ENCODE measurements at places on chromosomes 6 and 20.

DNA sequence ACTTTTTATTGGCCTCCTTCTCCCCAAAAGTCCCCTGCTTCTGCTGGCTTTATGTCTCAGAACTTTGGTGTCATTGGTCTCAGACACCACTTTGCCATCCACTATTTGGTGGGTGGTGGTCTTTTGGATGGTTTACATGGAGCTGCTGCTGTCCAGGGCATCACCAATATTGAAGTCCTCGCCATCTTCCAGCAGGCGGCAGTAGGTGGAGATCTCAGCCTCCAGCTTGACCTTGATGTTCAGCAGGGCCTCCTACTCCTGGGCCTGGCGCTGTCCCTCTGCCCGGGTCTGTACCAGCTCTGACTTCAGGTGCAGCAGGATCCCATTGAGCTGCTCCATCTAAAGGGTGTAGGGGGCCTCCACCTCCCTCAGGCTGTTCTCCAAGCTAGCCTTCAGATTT lies 148.4 kb upstream of the FOXA2 start:
- DNase-seq, result no peak

GRCh38 chr6:73556836-73557235 lies 36.0 kb upstream of the EEF1A1 start:
- DNase-seq, result no peak

GRCh38 chr6:8234321-8234720 lies 132.0 kb upstream of the EEF1E1 start:
- DNase-seq, result no peak

GRCh38 chr6:156691018-156691417 lies 86.2 kb upstream of the ARID1B start:
- DNase-seq, result no peak

DNA sequence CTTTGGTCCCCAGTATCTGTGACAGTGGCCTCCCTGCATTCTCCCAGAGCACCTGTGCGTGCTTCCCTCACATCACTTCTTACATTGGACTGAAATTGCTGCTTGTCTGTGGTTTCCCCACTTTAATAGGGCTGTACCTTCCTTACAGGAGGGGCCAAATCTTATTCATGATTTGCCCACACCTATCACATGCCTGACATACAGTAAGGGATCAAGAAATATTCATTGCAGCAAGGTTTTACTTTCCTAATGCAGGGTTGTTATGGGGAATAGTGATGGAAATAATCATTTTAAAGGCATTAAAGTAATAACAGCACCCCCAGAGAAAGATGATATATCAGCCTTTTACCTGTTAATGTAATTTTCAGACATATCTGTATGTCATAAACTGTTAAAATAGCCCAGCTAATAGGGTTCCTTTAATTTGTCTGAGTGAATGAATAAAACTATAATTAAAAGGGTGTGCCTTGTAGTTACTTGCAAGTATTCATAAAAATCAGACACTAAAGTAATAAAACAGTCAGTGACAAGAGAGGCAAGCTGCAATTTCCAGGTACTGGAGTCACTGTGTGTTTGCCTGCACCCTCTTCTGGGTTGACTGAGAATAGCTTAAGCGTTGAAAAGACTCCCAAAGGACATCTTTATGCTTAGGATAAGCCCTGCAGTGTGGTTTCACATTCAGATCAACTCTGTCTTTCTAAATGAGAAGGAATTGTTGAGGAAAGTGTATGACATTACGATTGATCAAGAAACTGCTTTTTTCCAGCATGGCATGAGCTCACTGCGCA lies 182.7 kb downstream of the PHACTR1 start:
- DNase-seq, result no peak

- DNase-seq, result no peak
Measured at GRCh38 chr6:113570641-113571040, 286.5 kb upstream of the MARCKS start.

DNA sequence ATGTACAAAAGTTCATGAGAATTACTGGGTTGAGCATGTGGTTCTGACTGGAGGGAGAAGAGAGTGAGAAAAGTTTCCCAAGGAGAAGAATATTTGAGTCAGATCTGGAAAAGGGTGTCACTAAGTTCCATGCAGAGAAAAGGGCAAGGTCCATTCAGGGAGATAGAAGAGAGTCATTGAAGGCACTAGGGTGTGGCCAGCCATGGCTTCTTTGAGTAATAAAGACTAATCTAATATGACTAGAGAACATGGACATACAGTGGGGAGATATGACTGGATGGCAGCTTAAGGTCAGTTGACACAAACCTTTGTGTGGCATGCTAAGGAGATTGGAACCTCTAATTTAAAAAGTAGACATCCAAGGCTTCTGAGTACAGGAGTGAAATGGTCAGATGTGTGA lies 10.7 kb upstream of the SLC17A4 start:
- DNase-seq, result no peak

DNA sequence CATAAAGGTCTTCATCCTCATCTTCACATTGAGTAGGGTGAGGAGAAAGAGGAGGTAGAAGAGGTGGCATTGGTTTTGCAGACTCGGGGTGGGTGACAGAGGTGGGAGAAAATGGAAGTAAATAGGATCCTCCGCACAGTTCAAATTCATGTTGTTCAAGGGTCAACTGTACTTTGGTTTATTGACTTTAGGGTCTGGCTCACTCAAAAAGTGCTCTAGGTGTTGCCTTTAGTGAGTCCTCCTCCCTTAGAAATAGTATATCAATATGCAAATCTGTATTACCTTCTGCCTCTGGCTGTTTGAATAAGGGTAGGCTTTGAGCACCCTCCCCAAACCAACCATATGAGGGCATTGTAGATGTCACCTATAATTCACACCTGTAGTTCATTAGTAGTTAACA lies 54.7 kb downstream of the KIF6 start:
- no peak for DNase-seq

GRCh38 chr20:1669304-1669703 lies 11.7 kb upstream of the SIRPG start:
- no peak for DNase-seq

DNA sequence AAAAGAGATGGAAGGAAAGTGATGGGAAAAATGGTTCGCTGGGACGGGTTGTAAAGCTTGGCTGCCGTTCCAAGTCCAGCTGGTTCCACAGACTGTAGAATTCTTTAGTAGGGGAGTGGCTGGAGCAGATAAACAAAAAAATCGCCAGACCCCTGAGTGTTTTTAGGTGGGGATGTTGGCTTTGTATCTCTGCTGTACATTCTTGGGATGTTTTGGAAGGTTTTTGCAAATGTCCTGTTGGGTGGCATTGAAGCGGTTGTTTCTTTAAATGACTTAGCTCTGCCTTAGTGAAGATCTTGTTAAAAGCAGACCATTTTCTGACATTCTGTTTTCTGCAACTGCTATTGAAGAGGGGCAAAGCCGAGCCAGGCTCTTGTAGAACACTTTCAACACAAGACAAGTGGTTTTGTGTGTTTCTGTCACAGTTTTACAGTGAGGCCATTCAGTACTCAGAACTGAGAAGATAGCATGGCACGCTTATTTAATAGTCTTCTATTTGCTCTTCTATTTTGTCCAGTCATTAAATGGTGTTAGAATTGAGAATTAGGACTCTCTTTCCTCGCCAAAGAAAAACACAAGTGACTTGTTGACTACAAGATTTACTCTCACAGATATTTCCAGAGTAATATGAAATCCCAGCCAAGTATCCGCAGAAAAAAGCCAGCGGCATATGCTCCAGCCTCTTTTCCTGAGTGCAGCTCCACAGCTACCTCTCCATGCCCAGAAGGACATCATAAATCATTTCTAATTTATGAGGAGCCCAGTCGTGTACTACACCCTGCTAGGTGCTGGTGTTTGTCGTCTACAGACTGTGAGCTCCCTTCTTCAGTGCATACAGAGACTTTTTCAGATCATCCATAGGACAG lies 65.8 kb downstream of the PHACTR2 start:
- no peak for DNase-seq

- DNase-seq, result no peak
Measured at GRCh38 chr6:112800916-112801315, 453.8 kb downstream of the RFPL4B start.
